NCI-H446 (cell line): ENCODE measurements at places on chromosomes 2 and 18.
A peak's percentile ranks its signal among the peaks of the same experiment; 100 is the strongest.

GRCh38 chr2:201618744-201619662, 24.3 kb downstream of the TMEM237 start:
- DNase-seq: no peak

DNA sequence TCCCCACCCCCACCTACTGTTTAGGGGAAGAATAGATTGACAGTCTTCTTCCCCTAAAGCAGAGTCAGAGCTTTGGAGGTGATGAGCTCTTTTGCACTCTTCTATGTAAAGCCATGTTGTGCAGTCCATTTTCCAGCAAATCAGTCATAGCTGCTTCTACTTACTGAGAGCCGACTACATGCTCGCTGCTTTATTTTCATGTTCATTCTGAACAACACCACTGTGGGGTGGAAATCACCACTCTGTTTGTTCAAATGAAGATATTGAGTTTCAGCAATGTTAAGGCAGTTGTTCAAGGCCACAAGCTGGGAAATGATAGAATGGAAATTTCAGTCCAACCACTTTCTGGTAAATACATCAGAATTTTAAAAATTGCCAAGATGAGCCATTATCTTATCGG, 88.3 kb downstream of the INSIG2 start:
- DNase-seq: no peak

DNA sequence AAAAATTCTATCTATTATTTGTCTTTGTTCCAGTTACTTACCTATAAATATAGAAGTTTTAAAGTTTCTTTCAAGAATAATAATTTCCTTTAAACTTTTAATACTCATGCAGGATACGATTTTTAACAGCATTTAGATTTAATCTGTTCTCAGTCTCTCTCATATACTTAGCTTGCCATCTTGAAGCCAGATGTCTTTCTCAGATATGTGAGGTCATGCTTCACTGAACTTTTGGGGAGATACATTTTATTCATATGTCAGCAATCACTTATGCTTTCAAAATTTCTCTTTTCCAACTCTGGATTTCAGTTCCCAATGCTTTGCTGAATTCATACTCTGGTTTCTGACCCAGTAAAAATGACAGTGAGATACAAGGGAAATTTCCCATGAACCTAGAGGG, 66.5 kb upstream of the CCDC178 start:
- no peak for DNase-seq

- no peak for DNase-seq
Observed at GRCh38 chr18:78538669-78539440, 440.8 kb upstream of the SALL3 start.

DNA sequence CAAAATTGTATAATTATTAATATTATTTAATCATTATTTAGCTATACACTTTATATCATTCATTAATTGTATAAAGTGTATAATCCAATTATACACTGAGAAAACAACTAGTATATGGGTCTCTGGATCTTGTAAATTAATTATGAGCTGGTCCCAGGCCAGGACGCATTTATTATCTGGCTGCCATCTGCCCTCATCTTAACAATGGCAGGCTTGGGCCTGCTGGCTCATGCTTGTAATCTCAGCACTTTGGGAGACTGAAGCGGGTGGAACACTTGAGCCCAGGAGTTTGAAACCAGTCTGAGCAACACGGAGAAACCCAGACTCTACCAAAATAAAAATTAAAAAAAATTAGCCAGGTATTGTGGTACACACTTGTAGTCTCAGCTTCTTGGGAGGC, 502.2 kb upstream of the NRXN1 start:
- DNase-seq: peak; percentile 79

DNA sequence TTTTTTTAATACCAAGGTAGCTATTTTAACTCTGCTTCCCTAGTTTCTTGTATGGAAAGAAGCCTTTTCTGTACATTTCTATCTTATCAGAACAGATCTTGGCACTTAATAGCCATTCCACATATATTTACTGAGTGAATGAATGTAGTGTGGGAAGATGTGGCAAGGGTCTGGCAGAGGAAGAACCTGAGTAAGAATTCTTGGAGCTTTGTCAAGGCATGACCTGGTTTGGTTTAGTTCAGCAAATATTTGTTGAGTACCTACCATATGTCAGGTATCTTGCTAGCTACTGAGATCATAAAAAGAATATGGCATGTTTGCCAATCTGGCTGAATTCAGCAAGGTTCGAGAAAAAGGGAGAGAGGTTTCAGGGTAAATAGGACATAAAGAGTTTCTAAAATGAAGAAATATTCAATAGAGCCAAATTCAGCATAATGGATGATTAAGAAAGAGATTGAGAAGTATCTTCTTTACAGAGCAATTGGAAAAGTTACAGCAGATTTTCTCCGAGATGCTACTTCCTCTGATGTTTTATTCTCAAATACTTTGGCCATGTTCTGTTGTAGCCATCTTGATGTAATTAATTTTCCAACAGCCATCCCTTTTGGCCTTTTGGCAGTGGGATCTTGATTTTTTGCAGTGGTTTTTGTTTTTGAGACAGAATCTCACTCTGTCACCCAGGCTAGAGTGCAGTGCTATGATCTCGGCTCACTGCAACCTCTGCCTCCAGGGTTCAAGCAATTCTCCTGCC, 21.7 kb upstream of the MEP1B start:
- DNase-seq: no peak

DNA sequence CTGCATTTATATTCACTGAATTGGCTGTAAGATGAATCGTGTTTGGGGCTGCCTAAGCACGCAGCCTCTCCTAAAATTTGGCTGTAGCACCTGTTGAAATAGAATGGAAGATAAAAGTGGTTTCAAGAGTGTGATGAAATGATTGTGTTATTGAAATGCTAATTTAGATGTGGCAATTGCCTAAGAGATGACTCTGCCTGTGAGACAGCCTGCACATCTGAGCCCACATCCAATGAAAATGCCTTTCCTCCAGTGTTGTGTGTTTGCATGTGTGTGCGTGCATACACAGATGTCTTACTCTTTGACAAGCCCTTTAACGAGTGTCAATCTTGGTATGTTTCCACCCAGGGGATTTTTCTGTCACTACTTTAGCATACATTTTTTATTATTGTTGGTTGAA, 346.9 kb downstream of the MEIS1 start:
- DNase-seq: no peak

GRCh38 chr2:157476953-157477709, 33.2 kb upstream of the CYTIP start:
- DNase-seq: no peak

- DNase-seq: no peak
Observed at GRCh38 chr2:127683757-127684156, 8.4 kb upstream of the LIMS2 start.

DNA sequence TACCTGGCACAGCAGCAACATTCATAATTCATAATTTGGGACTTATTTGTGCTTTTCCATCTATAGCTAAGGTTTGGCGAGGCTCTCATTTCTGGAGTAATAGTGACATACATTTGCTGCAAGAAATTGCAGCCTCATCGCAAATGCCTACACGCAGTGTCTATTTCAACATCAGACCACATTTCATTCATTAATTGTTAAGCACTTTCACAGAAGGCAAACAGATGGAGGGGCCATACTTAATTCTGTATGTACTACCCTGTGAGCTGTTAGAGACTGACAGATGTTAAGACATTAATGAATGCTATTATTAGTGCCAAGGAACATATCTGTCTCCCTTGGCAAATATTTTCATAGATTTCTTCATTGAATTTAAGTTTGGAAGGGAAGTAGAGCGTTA, 125.7 kb downstream of the UXS1 start:
- DNase-seq: peak; percentile 19

- no peak for DNase-seq
Observed at GRCh38 chr2:179939259-179939658, 67.8 kb downstream of the CWC22 start.

DNA sequence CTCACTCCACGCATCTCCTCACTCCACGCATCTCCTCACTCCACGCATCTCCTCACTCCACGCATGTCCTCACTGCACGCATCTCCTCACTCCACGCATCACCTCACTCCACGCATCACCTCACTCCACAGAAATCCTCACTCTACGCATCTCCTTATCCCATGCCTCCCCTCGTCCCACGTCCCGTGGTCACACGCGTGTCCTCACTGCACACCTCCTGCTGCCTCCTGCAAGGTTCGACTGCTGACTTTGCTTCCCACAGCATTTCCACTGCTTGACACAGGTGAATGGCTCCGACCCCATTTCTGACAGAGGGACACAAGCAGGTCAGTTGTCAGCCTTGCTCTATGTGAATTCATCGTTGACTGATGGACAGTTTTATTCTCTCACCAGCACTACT, 103.0 kb downstream of the USP40 start:
- DNase-seq: no peak

GRCh38 chr2:28835781-28836180, 25.1 kb downstream of the SPDYA start:
- DNase-seq: no peak

DNA sequence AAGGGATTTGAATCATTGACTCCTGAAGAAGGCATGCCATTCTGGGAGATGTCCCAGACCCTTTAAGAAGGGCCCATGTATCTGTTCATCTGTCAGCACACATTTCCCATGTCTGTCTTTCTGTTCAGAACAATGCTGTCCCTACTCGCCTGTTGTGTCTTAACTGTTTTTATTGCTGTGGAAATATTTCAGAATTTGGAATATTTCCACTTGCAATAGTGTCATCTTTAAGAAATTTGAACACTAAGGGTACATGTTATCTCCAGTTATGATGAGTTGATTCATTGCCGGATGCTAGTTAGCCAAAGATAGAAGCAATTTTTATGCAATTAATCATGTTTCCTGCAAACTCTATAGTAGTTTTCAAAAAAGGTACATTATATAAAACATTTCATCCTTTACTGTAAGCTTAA, 36.9 kb upstream of the NT5C1B start:
- DNase-seq: no peak

DNA sequence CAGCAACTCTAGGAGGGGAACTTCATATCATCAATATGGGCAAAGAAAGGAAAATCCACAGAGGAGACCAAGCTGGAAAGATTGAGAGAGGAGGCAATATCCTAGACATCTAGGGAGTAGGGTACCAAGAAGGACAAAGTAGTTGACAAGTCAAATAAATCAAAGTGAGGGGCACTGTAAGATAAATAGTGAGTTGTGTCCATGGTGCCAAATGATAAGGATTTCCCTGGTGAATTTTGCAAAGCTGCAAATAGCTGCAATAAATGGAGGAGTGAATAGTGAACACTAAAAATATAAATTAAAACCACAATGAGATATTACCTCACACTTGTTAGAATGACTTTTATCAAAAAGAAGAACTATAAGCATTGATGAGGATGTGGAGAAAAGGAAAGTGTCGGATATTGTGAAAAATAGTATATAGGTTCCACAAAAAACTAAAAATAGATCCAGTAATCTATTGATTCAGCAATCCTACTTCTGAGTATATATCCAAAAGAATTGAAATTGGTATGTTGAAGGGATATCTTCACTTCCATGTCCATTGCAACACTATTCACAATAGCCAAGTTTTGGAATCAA, 258.2 kb upstream of the FN1 start:
- no peak for DNase-seq

- no peak for DNase-seq
Observed at GRCh38 chr2:211390536-211391188, 834.3 kb downstream of the CPS1 start.
